ENCODE measurements at places on chromosomes 13 and 19.

DNA sequence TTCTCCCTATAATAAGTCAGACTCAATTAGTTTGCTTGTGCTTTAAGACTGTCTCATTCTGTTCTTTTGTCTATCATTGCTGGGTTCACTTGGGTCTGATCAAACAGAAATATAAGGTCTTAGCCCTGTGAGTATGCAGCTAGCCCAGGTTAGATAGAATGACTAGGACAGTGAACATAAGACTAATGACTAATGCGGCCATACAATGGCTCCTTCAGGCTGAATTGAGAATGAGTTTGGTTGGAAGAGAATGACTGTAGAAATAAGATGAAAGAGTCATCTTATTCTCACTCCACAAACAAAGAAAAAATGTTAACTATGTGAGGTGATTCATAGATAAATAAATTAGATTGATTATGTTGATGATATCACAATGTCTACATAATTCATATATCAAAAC, 50.1 kb upstream of the OBI1 start:
- H3K27me3 ChIP-seq = no peaks in the 10 kb centered on the region
- no peak overlapping the region for H3K27ac ChIP-seq
- no peak for DNase-seq
- H3K4me1 ChIP-seq = no peaks in the 10 kb centered on the region
- H3K36me3 ChIP-seq = no peaks in the 10 kb centered on the region
- H3K4me3 ChIP-seq = no peak overlapping the region

DNA sequence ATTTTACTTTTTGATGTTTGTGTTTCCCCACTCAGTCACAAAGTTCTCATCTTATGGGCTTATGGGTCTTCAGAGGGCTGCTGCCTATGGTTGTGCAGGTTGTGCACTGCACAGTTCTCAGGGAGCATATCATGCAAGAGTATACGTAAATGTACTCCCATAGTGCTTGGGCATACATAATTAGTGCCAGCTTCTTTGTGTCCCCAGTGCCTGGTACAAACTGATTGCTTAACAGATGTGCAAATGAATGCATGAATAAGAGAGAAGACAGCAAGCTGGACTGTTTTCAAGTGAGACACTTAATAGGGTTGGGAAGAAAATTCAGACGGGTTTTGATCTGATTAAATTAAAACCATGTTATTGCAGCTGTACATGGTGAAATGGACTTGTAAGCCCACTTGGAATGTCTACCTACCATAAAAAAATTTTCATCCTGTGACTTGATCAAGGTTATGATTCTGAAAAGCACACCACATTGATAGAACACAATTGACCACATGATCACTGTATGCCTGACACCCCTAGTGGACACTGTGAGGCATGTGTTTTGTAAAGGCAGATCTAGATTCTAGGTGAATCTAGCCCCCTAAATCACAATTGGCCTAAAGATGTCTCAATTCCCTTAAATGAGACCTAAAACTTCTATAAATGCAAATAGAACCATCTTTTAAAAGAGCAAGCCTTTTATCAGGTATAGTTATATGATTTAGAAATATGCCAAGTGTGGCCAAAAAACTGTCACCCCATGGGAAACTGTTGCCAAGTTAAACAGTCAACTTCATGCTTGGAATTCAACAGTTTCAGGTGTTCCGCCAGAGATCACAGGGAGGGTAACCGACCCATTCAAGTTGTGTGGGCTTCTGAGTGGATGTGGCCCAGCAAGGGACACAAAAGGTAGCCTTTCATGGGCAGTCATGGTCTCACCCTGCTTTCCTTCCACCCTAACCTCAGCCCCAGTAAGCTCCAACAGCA, 27.9 kb downstream of the FAM124A start:
- H3K36me3 ChIP-seq = peaks cover 20% of the 10 kb centered on the region
- no peak overlapping the region for H3K27ac ChIP-seq
- H3K4me3 ChIP-seq = no peak overlapping the region

DNA sequence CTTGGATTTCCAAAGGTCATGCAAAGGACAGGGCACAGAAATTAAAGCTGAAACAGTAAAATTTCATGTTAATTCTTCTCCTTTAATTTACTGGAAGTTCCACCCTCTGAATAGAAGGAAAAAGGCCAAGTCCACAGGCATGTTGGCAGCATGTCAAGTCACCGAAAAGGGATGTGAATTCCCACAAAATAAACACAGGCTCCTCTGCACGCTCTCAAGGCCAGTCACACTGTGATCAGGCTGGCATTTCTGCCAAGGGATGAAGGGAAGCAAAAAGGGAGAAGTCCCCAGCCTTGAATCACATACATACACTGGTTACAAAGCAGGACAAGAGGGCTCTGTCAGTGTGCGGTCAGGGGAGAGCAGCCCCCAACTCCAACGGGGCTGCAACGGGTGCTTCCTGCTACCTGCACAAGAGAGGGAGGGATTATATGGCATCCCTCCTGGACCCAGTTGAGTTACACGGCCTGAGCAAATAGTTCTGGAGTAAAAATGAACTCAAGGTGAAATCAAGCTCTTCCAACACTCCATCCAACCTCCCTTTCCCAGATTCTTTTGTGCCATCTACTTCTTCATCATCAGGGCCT, 6.9 kb downstream of the DCLK1 start:
- H3K36me3 ChIP-seq = peaks cover 50% of the 10 kb centered on the region
- H3K27ac ChIP-seq = no peak overlapping the region
- DNase-seq = no peak
- no peaks in the 10 kb centered on the region for H3K27me3 ChIP-seq
- peak overlapping the region; percentile 22 for H3K4me3 ChIP-seq

DNA sequence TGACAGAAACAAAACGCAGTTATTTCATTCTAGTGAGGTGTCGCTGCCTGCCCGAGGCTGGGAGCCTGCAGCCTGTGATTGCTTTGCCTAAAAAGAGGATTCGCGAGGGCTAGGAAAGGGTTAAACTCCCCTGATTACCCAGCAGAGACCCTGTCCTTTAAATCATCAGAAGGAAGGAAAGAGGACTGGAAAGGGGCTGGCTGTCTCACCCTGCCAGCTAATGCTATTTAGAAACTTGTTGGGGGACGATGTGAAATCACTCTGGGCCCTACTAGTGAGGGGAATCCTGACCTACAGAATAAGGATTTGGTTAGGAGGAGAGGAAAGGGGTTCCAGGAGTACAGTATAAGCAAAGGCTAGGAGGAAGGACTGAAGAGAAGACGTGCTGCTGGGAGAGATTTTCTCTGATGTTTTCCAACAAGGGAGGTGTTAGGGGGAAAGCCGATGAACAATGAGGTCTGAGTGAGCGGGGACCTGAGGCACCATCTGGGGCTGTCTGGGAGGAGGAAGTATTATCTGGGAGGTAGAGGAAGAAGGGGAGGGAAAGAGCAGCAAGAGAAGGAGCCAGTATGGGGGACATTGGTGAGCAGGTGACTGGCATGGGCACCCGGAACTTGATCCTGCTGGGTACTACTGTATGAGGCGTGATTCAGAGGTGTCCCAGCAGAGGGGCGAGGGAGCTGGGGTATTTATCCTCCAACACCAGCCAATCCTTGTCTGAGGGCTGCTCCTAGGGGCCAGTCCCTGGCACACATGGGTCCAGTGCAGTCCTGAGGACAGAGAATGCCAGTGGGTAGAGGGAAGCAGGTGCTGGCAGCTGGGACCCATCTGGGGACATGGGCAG, 55.7 kb upstream of the PTPRS start:
- H3K27ac ChIP-seq = no peak overlapping the region
- no peak for DNase-seq
- H3K4me3 ChIP-seq = no peak overlapping the region
- H3K27me3 ChIP-seq = peaks cover 78% of the 10 kb centered on the region

GRCh38 chr13:42048342-42048683, at the start of gene DGKH:
Gene DGKH (plus strand): TSS chr13:42048648. CDS start chr13:42048774, 126 bp downstream.
- no peaks in the 10 kb centered on the region for H3K27me3 ChIP-seq
- peak within 1 kb of the TSS; percentile 95 for H3K4me3 ChIP-seq
- no peak for DNase-seq

DNA sequence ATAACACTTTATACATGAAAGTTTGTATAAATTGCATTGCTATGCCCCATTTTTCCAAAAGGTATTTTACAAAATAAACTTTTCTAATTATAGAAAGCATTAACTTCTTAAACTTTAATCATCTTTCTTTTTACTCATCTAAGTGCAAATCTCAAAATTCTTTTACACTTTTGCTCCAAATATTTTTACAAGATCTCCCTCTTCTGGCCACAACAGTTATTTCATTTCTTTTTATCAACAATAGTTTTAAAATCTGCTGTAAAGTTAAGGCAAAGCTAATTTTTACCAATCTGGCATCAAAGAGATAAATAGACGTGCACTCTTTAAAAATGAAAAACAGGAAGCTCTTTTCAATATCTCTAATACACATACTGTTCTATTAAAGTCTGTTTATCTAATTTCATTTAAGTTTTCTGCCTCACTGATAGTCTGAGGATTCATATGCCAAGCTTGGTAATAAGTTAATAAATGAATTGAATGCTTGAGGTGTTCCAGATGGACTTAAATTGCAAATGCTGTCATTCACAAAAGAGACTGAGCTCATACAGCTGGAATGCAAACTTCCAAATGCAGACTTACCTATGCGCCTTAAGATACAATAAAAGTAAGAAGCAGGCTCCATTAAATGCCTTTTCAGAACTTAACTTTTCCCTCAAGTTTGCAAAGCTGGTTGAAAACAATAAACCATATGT, 583.0 kb upstream of the ATXN8OS start:
- H3K27me3 ChIP-seq = no peaks in the 10 kb centered on the region
- no peaks in the 10 kb centered on the region for H3K36me3 ChIP-seq
- no peak overlapping the region for H3K27ac ChIP-seq
- no peaks in the 10 kb centered on the region for H3K4me1 ChIP-seq
- DNase-seq = peak; percentile 9

DNA sequence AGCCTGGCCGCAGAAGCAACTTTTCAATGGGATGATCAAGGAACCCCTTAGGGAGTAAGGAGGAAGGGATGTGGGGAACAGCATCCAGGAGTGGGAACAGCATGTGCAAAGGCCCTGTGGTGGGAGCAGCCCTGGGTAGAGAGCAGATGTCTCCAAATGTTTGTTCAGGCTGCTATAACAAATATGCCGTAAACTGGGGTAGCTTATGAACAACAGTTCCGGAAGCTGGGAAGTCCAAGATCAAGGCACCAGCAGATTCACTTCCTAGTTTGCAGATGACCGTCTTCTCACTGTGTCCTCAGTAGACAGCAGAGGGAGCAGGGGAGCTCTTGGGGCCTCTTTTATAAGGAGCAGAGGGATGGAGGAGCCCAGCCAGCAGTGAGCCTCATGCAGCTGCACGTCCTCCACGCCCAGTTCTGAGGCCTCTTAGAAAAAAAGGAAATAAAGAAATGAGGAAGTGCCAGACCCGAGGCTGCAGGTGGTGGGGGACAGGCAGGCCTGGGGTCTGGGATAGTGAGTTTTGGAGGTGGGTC, 4.2 kb upstream of the LRRC25 start:
- no peaks in the 10 kb centered on the region for H3K36me3 ChIP-seq
- peak; percentile 82 for DNase-seq
- no peak overlapping the region for H3K4me3 ChIP-seq
- H3K27ac ChIP-seq = peak overlapping the region; percentile 98

DNA sequence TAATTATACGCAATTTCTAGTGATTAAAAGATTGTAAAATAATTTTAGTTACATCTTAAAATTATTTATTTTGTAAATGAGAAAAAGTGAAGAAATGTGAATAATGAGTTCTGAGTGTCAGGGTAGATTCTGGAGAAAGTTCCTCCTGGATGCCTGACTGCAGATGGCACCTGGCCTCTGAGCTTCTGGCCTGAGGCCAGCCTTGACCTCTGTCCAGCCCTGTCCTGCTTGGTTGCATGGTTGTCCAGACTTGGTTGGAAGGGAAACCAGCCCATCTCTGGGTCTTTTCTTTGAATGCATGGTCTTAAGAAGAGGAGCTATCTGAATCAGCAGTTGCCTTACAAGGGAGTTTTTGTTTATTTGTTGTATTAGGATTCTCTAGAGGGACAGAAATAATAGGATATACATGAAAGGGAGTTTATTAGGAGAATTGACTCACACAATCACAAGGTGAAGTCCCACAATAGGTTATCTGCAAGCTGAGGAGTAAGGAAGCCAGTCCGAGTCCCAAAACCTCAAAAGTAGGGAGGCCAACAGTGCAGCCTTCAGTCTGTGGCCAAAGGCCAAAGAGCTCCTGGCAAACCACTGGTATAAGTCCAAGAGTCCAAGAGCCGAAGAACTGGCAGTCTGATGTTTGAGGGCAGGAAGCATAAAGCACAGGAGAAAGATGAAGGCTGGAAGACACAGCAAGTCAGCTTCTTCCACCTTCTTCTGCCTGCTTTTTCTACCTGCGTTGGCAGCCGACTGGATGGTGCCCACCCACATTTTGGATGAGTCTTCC, 385.8 kb downstream of the ZNF536 start:
- H3K4me3 ChIP-seq = no peak overlapping the region
- H3K36me3 ChIP-seq = no peaks in the 10 kb centered on the region
- no peaks in the 10 kb centered on the region for H3K27me3 ChIP-seq
- H3K27ac ChIP-seq = no peak overlapping the region

GRCh38 chr13:36903925-36904595, 16.0 kb downstream of the SMAD9 start:
- H3K27me3 ChIP-seq = no peaks in the 10 kb centered on the region
- no peak overlapping the region for H3K27ac ChIP-seq
- no peaks in the 10 kb centered on the region for H3K4me1 ChIP-seq
- no peak overlapping the region for H3K4me3 ChIP-seq

- peak; percentile 14 for DNase-seq
- H3K4me1 ChIP-seq = peaks cover 10% of the 10 kb centered on the region
- peak overlapping the region; percentile 71 for H3K27ac ChIP-seq
- H3K27me3 ChIP-seq = no peaks in the 10 kb centered on the region
- H3K4me3 ChIP-seq = no peak overlapping the region
Measured at GRCh38 chr13:52411629-52412028, 5.7 kb upstream of the THSD1 start.

DNA sequence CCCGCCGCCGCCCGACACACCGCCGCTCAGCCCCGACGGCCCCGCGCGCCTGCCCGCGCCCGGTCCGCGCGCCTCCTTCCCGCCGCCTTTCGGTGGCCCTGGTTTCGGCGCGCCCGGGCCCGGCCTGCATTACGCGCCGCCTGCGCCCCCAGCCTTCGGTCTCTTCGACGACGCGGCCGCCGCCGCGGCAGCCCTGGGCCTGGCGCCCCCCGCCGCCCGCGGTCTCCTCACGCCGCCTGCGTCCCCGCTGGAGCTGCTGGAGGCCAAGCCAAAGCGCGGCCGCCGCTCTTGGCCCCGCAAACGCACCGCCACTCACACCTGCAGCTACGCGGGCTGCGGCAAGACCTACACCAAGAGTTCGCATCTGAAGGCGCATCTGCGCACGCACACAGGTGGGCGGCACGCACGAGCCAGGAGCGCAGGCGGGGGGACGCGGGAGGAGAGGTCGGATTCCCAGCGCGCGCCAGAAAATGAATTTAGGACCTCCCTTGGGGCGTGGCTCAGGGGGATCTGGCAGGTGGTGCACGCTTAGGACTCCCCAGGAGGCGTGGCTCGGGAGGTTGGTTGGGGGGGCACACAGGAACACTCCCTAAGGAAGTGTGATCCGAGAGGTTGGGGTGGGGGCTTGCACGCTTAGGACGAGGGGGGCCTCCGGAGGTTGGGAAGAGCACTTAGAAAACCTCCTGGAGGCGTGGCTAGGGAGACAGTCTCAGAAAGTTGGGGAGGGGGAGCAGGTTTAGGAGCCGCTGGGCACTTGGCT, 1.2 kb downstream of the KLF2 start:
- peaks cover 14% of the 10 kb centered on the region for H3K36me3 ChIP-seq
- no peak overlapping the region for H3K27ac ChIP-seq
- peak overlapping the region; percentile 78 for H3K4me3 ChIP-seq
